HepG2 (cell line): ENCODE measurements at places on chromosomes 12 and 14. TPM values are rescaled to one million over a fixed set of nuclear protein-coding genes. Genes with fewer than 3 reads are reported as not detected.

ACRBP gene
- polyA plus RNA-seq = 0.37 and 0.46 TPM in 2 replicates

GRCh38 chr14:53044486-53044885, 93.6 kb upstream of the FERMT2 start:
- DNase-seq = no peak
- H3K27ac ChIP-seq = no peak overlapping the region
- H3K4me1 ChIP-seq = no peaks in the 10 kb centered on the region
- no peak overlapping the region for H3K4me3 ChIP-seq

- DNase-seq = no peak
- peak within 1 kb of the TSS; percentile 64 for H3K4me3 ChIP-seq
- H3K27me3 ChIP-seq = peaks cover 6% of the 10 kb centered on the region; the same call in 1 of the 3 replicates
- H3K36me3 ChIP-seq = peaks cover 27% of the 10 kb centered on the region
Measured at GRCh38 chr14:23056956-23057756, at the start of gene CDH24. CDH24 (minus strand) TSS chr14:23057520; CDS start chr14:23055733, 1,787 bp downstream.

KLRC3 gene
- not detected in 2 replicates for polyA plus RNA-seq

GRCh38 chr12:3614806-3615466, 123.9 kb downstream of the PRMT8 start:
- no peaks in the 10 kb centered on the region for H3K36me3 ChIP-seq
- DNase-seq = no peak
- H3K4me1 ChIP-seq = no peaks in the 10 kb centered on the region

CMKLR1 gene
- polyA plus RNA-seq = not detected in 2 replicates

DNA sequence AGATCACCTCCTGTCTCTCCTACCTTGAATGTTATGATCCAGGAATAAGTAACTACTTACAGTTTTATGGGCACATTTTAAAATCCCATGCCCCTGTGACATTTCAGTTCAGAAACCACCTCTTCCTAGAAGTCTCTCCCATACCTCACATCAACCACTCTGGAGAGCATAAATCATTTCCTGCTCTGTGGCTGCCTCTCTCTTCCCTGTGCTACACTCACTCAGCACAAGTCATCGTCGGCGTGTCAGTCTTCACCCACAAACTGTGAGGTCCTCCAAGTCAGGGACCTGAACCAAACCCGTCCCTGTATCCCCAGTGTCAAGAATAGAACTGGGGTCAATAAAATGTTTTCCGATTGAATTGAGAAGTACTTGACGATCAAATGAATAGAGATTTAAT, 863.3 kb downstream of the BCL11B start:
- H3K27ac ChIP-seq = no peak overlapping the region
- H3K36me3 ChIP-seq = no peaks in the 10 kb centered on the region
- no peak overlapping the region for H3K4me3 ChIP-seq
- no peaks in the 10 kb centered on the region for H3K27me3 ChIP-seq
- DNase-seq = no peak

- H3K27me3 ChIP-seq = no peaks in the 10 kb centered on the region
- peaks cover 4% of the 10 kb centered on the region; the same call in 1 of the 3 replicates for H3K36me3 ChIP-seq
- no peak overlapping the region for H3K27ac ChIP-seq
Measured at GRCh38 chr14:67583711-67584644, 16.1 kb downstream of the PIGH start.

SERPINA3 gene
- 2,200 and 3,367 TPM in 2 replicates for polyA plus RNA-seq

DNA sequence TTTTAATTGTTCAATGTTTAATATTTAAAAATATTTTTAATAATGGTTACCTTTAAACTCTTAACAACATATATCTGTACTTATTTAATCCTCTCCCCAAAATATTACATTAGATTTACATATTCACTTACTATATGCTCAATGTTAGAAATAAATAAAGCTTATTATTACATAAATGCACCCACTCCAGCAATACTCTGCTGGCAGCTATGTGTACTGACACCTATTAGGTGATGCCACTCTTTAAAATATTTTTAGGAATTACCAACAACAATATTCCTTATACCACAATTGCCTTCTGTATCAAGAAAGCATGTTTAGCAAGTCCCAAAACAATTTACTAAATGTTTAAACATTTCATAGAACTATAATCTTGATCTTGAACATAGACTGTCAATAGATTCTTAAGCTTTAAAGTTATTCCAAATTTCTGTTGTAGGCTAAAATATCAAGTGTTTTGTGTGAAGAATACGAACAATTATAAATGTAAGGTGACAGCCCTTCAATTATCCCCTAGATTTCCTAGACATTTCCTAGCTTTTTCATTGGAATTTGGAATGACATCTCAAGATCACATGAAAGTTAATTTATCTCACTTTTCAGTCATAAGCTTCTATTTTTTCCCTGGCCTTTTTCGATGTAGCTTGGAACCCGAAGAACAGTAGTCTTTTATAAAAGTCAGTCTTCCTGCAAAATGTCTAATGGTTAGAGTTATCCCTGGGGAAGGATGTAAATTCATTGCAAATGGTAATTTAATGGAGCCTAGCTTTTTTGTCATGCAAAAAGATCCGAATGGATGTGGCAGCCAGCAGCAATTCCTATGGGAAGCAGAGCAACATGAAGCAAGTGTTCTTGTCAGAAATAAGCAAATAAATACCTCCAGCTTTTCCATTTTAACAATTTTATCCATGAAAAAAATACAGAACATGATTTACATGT, 907.5 kb upstream of the ATXN7L3B start:
- no peak overlapping the region for H3K4me3 ChIP-seq
- H3K36me3 ChIP-seq = no peaks in the 10 kb centered on the region
- no peaks in the 10 kb centered on the region for H3K27me3 ChIP-seq
- H3K4me1 ChIP-seq = no peaks in the 10 kb centered on the region
- DNase-seq = no peak

DNA sequence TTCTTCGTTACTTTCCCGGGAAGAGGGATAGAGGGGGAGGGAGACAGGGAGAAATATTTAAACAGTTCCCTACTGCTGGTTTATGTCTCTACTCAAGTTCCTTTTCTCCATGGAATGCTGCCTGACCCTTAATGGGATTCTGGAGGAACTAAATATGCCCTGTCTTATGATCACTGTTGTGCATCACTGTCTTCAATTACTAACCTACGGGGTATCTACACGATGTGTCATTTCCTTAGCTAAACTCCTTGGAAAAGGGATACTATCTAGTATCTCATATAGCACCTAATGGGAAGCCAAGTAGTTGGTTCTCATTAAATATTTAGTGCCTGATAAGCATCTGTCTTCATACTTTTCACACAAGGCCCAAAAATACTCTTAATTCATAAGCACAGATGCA, 37.5 kb upstream of the FBLN5 start:
- no peak overlapping the region for H3K4me3 ChIP-seq
- H3K4me1 ChIP-seq = no peaks in the 10 kb centered on the region
- DNase-seq = no peak
- peaks cover 8% of the 10 kb centered on the region for H3K36me3 ChIP-seq

DNA sequence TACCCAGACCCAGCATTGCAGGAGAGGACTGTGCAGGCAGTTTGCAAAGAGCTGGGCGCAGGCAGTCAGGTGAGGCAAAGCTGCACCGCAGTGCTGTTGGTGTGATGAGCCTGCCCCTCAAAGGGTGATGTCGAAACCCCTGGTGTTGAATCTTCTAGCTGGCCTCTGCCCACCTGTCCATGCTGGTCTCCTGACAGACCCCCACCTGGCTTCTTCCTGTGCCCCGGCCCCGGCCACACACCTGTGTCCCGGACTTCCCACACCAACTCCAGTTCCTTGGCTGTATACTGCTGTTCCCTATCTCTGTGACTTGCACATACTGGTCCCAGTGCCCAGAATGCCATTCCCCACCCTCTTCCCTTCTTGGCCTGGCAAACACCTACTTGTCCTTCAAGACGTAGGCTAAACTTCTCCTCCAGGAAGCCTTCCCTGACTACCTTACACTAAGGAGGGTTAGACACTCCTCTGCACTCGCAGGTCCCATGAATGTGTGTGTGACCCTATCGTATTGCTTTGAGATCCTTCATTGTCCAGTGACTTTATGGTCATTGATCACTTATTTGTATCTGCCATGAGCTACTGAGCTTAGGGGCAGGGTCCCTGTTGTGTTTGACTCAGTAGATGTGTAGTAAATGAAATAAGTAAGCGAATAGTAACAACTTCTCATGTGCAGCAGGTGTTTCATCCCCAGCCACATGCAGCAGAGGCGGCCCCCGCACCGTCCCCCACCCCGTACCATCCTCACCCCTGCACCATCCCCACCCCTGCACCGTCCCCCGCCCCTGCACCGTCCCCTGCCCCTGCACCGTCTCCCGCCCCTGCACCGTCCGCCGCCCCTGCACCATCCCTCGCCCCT, 37.4 kb downstream of the ESRRB start:
- no peak for DNase-seq
- no peaks in the 10 kb centered on the region for H3K4me1 ChIP-seq
- no peak overlapping the region for H3K27ac ChIP-seq
- no peaks in the 10 kb centered on the region for H3K36me3 ChIP-seq
- peaks cover 9% of the 10 kb centered on the region for H3K27me3 ChIP-seq

DNA sequence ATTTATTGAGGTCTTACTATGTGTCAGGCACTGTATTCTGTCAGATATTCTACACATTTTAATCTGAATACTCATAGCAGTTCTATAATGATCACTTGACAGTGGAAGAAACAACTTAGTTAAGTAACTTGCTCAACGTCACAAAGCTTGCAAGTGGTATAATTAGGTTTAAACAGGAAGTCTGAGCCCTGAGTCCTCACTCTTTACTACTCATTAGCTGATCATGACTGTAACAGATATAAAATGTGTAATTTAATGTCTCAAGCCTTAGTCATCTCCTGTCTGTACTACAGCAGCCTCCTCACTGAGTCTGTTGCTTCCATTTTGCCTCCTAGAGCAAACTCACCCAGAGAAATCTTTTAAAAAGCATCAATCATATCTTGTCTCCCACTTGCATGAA, 38.9 kb downstream of the PPP4R4 start:
- H3K4me3 ChIP-seq = no peak overlapping the region
- no peaks in the 10 kb centered on the region for H3K27me3 ChIP-seq
- no peak for DNase-seq
- H3K27ac ChIP-seq = no peak overlapping the region

DNA sequence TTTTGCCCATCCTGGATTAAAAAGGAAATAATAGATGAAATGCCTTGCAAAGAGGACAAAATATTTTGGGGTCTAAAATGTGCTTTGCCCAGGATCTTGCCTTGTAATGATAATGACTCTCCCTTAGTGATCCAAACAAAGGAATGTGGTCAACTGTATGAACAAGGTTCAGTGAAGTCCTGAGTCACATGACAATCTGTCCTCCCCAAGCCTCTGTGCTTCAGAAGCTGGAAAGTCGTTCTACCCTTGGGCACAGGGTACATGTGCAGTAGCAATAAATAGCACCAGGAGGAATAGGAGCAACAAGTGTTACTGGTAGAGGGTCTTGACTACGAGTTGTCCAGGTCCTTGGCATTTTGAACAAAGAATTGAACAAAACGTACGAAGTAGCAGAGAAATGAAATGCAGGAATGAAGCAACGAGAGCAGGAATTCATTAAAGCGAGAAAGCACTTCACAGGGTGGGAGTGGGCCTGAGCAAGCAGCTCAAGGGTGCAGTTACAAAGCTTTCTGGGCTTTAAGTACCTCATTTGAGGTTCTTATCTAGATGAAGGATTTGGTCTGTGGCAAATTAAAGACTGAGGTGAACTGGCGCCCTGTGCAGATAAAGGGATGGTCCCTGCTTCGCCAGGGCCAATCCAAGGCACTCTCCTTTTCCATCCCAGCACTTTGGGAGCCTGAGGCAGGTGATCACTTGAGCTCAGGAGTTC, 65.8 kb downstream of the RESF1 start:
- H3K36me3 ChIP-seq = no peaks in the 10 kb centered on the region
- no peak overlapping the region for H3K27ac ChIP-seq
- H3K4me1 ChIP-seq = peaks cover 10% of the 10 kb centered on the region; the same call in 1 of the 2 replicates
- no peaks in the 10 kb centered on the region for H3K27me3 ChIP-seq
- H3K4me3 ChIP-seq = no peak overlapping the region
- DNase-seq = peak; percentile 16

DNA sequence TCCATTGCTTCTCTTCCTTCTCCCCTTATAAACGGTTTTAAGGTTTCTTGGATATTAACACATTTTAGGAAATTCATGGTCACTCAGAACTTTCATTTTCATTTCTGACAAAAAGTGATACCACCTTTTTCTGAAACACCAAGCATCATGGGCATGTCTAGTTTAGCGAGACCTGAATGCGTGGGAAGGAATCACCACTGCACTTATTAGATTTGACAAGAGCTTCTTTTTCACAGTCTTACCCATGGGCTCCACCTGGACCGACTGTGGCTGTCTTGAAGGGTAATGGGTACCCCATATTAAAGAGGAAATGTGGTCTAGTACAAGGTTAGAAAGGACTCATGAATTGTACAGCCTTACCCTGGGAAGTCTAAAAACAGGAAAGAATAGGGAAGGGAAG, 95.4 kb downstream of the KCNK10 start:
- peaks cover 7% of the 10 kb centered on the region; the same call in 2 of the 3 replicates for H3K27me3 ChIP-seq
- no peak overlapping the region for H3K4me3 ChIP-seq
- H3K27ac ChIP-seq = no peak overlapping the region
- no peaks in the 10 kb centered on the region for H3K4me1 ChIP-seq
- H3K36me3 ChIP-seq = no peaks in the 10 kb centered on the region

DNA sequence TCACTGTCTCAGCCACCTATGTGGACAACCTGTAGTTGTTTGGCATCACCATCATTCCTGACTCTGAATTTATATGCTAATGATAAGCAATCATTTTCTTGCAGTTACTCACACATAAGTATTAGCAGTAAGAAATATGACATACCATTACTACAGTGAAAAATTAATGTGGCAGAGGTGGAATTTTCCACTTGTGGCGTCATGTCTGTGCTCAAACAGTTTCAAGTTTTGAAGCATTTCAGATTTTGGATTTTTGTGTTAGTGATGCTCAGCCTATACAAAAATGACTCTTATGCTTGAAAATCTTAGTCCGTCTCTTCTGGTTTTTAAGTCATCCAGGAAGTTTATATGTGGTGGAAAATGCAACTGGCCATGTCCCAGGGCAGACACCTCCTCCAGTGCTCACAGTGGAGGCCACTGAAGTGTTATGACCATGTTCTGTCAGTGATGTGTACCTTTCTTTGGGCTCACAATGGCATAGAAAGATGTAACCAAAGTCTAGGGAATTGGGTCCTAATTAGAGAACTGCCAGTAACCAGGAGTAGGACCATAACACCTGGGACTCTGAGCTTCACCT, 220.6 kb downstream of the SYT1 start:
- no peak overlapping the region for H3K27ac ChIP-seq
- H3K27me3 ChIP-seq = no peaks in the 10 kb centered on the region
- H3K4me3 ChIP-seq = no peak overlapping the region
- no peak for DNase-seq

DNA sequence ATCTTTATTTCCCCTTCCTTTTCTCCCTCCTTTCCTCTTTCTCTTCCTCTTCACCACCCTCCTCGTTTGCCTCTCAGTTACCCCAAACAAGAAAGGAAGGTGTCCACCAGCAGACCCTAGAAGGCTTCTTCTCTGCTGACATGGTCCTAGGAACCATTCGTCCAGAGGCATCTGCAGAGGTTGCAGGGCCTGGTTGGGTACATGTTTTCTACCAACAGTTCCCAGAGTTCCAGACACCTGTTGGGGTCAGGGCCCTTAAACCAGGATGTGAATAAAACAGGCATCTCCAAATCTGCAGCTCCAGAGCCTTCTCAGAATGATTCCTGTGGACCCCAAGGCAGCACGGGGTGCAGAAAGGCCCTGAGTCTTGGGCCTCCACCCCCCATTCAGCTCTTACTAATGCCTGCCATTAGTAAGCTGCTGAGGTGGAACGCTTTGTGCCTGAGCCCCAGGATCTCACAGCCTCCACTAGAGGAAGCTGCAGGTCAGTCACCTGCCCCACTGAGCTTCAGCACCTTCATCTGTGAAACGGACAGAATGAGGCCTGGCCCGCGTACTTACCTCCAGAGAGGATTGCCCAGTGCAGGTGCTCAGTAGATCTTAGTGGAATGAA, 130.4 kb downstream of the DICER1 start:
- no peaks in the 10 kb centered on the region for H3K36me3 ChIP-seq
- peaks cover 15% of the 10 kb centered on the region; the same call in 1 of the 3 replicates for H3K27me3 ChIP-seq
- H3K4me1 ChIP-seq = no peaks in the 10 kb centered on the region
- H3K4me3 ChIP-seq = no peak overlapping the region
- DNase-seq = no peak
